ENCODE measurements at places on chromosomes 3 and 15. TPM values are rescaled to one million over a fixed set of nuclear protein-coding genes. Genes with fewer than 3 reads are reported as not detected.

The ABCF3 gene
- 73.1 TPM for total RNA-seq

The HYKK gene
- 0.90 TPM for total RNA-seq

The BRPF1 gene
- total RNA-seq: 17.8 TPM

The TNNC1 gene
- total RNA-seq: not detected

The PLIN1 gene
- total RNA-seq: not detected

All from dermis microvascular lymphatic vessel endothelial cell (primary cell).